ENCODE measurements at places on chromosomes 3 and 15. TPM values are rescaled to one million over a fixed set of nuclear protein-coding genes. Genes with fewer than 3 reads are reported as not detected.

INSYN1 gene
- total RNA-seq = 30.1 TPM

FBXO45 gene
- 50.5 TPM for total RNA-seq

EIF1B gene
- total RNA-seq = 55.4 TPM

DUSP7 gene
- total RNA-seq = 10.8 TPM

GOLGA8T gene
- 0.16 TPM for total RNA-seq

TRIM69 gene
- total RNA-seq = 35.6 TPM

GOLGA8J gene
- not detected for total RNA-seq

EPB42 gene
- total RNA-seq = 0.94 TPM

FRMD5 gene
- total RNA-seq = 29.2 TPM

THAP10 gene
- total RNA-seq = 4.4 TPM

GOLGA6B gene
- not detected for total RNA-seq

SPINK8 gene
- total RNA-seq = not detected

CLDN16 gene
- under 0.01 TPM for total RNA-seq

RBP2 gene
- not detected for total RNA-seq
